ENCODE measurements at places on chromosomes 5 and 9.
A peak's percentile ranks its signal among the peaks of the same experiment; 100 is the strongest.

DNA sequence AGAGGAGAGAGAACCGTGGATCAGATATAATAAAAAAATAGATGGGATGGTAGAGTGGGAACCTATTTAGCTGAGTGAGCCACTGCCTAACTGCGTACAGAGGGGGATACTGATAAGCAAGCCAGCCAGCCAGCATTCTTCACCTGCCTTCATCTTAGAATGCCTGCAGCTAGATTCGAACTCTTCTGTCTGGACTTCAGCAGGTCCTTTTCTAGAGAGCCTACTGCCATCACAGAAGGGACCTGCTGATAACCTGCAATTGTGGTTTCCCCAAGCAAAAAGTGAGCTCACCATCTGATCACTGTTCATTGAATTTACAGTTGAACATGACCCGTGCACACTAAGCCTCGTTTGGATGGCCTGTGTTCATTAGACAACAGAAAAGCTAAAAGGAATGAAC is 109.4 kb downstream of the CDC42SE2 start:
- no peak for DNase-seq

- DNase-seq, result no peak
Measured at GRCh38 chr5:41747301-41747700, 122.9 kb downstream of the OXCT1 start.

DNA sequence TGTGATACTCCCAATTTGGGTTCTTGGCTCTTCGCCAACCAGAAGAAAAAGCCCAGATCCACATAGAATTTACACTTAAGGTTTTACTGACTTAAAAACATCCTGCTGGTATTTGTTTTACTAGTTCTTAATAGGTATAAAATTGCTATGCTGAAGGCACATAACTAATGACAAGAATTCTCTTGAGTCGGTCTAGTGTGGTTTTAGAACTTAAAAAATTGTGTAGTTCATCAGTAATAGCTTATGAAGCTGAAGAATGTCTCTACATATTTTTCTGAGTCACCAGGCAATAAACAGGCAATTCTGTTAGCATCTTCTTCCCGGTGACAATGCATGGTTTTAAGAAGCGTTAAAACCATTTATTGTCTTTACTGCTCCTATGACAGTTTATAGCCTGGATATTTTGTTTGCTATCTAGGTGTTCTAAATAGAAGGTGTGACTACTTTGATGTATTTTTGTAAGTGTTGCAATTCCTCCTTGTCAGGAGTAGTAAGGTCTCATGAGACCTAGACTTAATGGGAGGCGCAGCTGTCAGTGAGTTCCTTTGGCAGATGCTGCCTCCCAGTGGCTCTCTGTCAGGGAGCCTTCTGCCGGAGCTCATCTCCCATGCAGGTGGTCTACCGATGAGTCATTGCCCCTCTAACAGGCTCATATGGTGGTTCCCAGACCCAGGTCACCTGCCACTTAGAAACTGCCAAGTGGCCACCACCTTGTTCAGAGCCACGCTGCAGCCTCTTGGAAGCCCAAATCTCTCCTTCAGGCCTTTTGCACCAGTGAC is 173.8 kb downstream of the MAST4 start:
- peak; percentile 4 for DNase-seq

GRCh38 chr5:180640861-180641565 is 8.4 kb downstream of the FLT4 start:
- DNase-seq, result no peak

DNA sequence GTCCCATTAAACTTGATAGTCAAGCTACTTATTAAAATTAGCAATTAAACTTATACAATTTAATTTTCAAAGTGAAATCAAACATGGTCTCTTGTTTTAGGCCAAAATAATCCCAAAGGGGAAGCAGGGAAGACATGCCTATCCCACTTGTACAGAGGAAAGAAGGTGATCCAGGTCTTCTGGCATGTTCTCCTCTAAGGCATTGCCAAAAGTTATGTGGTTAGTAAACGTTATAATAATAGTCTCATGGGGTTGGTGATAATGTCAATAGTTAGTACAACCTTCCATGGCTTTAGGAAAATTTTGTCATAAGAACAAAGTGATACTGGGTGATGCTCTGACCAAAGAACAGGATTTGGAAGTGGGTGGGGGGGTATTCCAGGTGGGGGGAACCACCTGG is 52.8 kb downstream of the ROR2 start:
- DNase-seq, result no peak

GRCh38 chr5:51286046-51286445 is 97.2 kb upstream of the ISL1 start:
- DNase-seq, result no peak

GRCh38 chr5:172722327-172722815 is 48.6 kb downstream of the DUSP1 start:
- DNase-seq, result no peak

GRCh38 chr9:7478646-7479045 is 320.9 kb downstream of the DMAC1 start:
- no peak for DNase-seq

DNA sequence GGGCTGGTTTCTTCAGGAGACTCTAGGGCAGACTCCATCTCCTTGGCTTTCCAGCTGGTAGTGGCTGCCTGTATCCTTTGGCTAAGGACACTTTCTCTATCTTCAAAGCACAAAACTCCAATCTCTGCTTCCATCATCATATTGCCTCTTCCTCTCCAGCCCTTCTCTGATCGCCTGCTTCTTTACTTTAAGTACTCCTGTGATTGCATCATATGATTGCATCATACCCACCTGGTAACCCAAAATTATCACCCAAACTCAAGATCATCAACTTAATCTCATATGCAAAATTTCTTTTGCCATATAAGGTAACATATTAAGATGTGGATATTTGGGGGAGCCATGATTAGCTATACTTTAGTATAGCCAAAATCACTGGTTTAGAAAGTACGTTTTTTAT is 1092.6 kb upstream of the CDH6 start:
- DNase-seq, result no peak

GRCh38 chr9:88388203-88388885 is at the start of gene SPIN1:
SPIN1 (plus strand) TSS chr9:88388444; CDS start chr9:88426540, 38,096 bp downstream.
- peak; percentile 90 for DNase-seq

DNA sequence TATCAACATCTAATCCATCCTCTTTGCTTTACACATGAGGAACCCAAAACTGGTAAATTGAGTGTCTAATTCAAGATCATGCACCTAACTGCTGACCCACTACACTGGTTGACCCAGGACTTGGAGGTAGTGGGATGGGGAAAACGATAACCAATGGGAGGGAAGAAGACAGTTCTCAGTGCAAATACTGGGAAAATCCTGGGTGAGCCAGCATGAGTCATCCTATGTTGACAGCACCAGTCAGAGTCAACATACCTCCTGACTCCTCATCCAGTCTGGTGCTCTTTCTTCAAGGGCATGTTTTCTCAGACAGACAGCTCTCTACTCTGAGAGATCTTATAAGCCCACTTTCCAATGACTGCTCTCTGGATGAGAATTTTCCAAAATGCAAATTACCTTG is 232.8 kb upstream of the PTGER4 start:
- DNase-seq, result no peak
